ENCODE measurements at places on chromosomes 1 and 21.
A peak's percentile ranks its signal among the peaks of the same experiment; 100 is the strongest.

DNA sequence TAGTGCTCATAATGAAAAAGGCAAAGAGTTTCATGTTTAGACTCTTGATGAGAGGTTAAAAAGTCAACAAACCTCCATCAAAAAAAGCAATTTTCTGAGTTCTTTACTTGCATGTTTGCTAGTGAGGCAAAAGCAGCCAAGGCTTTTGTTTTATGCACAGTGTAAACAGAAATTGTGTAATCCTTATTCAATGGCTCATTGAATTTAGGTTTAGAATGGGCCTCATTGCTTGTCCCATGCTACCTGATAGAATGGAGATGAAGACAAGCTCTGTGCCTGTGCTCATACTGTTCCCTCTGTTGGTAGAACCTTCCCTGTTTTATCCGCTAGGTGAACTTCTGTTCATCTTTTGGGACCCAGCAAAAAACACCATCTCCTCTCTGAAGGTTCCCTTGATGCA is 10.0 kb upstream of the LRRC8D start:
- DNase-seq: no peak

GRCh38 chr1:10186331-10187025 is 23.9 kb upstream of the KIF1B start:
- DNase-seq: no peak

DNA sequence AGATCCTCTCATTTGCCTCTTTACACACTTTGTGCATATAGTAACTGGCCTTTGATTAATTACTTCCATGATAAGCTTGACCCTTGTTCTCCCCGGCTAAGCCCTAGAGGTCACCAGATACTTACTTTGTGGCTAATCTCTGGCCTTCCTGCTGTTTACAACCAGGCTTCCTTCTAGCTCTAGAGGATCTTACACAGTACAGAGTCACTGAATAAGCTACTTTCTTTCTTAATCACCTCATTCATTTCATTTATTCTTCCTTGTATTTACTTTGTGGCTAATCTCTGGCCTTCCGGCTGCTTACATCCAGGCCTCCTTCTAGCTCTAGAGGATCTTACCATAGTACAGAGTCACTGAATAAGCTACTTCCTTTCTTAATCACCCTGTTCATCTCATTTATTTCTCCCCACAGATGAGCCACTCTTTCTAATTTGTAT is 144.3 kb upstream of the C1orf21 start:
- DNase-seq: no peak

DNA sequence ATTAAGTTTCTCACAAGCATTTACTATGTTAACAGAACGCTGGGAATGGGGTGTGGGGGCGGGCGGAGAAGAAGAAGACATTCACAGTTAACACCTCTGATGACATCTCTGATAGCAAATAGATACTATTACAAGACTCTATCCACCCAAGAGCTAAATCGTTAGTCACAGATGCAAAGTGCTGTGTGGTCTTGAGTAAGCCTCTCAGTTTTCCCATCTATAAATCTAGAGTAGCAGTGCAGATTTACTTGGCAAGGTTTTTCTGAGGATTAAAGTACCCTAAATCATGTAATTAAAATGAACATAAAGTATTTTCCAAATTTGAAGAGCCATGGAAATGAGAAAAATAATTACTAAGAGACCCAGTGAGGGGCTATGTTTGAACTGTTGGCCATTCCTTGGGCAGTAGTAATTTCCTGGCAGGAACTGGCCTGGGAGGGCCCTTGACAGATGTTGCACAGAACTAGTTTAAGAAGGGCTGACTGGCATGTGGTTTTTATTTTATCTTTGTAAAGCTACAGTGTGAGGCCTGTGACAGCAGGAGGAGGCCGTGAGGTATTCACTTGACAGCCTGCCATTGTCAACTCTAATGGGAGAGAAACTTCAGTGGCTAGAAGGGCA is 58.7 kb upstream of the APOBEC4 start:
- no peak for DNase-seq

GRCh38 chr1:215888159-215888558 is 321.1 kb downstream of the KCTD3 start:
- no peak for DNase-seq

DNA sequence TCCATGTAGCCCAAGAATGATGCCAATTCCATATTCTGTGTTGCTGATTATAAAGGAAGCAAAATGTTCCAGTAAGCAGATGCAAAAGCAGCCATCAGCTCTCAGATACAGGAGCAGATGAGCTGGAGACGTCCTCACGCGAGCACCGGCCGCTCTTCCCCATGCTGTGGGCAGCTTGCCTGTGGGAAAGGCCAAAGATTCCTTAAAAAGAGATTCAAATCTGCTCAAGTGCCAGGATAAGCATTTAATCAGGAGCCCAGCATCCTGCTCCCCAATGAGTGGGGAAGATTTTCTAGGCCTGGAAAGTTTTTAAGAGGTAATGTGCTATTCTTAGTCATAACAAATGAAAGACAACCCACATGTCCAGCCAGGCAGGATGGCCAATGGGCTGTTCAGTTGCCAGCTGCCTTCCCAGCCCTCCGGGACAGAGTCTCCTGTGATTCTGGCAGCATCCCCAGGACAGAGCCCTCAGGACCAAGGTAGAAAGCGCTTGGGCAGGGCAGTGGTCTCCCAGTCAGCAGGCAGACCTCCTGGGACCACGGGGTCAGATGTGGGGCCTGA is 108.2 kb upstream of the TMPRSS2 start:
- DNase-seq: no peak

DNA sequence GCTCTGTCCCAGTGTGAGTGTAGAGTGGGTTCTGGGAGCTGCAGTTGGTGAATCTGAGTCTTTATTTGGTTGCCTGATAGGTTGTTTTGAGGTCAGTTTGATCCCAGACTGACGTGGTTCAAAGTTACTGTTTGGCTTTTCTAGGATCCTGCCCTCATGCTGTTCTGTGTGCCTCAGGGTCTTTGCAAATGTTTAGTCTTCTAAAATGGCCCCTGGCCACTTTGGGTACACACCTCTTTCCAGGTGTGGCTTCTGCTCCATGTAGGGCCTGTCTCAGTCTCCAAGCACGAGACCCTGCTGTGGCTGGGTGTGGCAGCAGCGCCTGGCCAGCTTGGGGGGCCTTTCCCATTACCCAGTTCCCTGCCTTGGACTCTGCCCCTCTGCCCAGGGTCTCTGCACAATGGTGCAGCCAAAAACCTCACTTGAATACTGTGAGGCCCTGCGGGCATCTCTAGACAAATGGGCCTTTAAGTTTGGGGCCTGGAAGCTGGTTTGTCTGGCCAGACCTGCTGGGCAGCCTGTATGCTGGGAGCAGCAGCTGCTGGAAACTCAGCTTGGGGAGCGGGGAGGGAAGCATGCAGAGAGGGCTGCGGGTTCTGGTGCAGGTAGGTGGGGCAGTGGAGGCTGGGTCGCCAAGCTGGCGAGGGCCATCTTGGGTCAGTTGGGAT is 5.6 kb downstream of the PTPRF start:
- DNase-seq: no peak

DNA sequence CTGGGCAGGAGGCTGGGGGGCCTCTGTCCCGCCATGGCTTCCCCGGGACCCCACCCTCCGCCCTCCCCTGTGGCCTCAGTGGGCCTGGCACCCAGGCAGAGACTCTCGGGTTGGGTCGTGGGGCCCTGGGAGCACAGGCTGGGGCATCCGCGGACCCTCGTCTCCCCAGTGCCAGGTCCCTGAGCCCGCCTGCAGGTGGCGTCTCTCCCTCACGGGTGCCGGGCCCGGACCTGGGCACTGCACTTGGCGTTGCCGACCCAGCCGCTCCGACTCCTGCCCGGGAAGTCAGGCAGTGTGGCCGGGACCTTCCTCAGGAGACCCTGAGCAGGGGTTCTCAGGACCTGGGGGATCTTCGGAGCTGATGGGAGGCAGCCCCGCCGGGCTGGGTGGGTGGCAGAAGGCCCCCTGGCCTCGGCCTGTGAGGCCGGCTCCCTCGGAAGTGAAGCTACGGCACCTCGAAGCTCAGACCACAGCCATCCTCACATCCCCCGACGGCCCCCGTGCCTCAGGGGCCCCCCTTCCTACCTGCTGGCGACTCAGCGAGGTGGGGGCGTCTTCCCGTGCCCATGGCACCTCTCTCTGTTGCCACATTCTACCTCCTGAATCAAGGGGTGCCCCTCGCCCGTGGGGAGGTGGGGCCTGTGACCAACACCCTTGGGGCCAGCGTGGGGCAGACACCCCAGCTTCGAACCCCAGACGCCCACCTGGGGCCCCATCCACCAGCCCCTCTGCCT is 6.4 kb upstream of the C1orf159 start:
- peak; percentile 82 for DNase-seq

DNA sequence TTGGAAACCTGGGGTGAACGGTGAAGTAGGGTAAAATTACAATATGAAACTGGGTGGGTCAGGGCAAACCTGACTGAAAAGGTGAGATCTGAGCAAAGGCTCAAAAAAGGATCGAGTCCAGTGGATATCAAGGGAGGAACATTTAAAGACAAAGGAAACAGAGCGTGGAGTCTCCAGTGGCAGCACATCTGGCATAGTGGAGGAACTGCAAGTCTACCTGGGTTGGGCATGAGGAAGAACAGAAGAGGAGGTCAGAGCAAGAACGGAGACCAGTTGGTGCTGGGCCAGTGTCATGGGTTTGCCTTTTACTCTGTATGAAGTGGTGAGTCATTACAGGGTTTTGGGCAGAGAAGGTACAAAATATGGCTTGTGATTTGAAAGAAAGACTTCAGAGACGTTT is 163.7 kb downstream of the NTPCR start:
- peak; percentile 7 for DNase-seq

GRCh38 chr1:204307334-204307883 is 52.3 kb downstream of the PLEKHA6 start:
- DNase-seq: no peak

- no peak for DNase-seq
These were observed 130.8 kb downstream of the LACTBL1 start for GRCh38 chr1:22841860-22842281.

DNA sequence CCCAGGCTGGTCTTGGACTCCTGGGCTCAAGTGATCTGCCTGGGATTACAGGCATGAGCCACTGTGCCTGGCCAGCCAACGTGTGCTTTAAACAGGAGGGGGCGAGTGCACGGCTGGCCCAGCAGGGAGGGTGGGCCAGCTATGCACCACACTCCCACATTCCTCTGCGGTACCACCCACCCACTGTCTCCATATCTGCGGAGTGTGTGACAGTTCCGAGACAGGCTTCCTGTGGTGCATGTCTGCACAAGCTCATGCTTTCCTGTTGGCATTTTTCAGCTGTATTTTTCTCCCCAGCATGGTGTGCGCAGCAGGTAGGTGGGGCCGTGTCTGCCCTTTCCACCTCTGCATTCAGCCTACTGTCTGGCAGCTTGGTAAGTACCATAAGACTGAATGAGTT is 183.3 kb downstream of the AJAP1 start:
- DNase-seq: no peak

- no peak for DNase-seq
These were observed 38.4 kb upstream of the CD101 start for GRCh38 chr1:116962987-116963639.

GRCh38 chr1:39381839-39382238 is 109.6 kb upstream of the BMP8A start:
- DNase-seq: no peak

- DNase-seq: no peak
These were observed 66.4 kb downstream of the DDAH1 start for GRCh38 chr1:85398391-85399064.

DNA sequence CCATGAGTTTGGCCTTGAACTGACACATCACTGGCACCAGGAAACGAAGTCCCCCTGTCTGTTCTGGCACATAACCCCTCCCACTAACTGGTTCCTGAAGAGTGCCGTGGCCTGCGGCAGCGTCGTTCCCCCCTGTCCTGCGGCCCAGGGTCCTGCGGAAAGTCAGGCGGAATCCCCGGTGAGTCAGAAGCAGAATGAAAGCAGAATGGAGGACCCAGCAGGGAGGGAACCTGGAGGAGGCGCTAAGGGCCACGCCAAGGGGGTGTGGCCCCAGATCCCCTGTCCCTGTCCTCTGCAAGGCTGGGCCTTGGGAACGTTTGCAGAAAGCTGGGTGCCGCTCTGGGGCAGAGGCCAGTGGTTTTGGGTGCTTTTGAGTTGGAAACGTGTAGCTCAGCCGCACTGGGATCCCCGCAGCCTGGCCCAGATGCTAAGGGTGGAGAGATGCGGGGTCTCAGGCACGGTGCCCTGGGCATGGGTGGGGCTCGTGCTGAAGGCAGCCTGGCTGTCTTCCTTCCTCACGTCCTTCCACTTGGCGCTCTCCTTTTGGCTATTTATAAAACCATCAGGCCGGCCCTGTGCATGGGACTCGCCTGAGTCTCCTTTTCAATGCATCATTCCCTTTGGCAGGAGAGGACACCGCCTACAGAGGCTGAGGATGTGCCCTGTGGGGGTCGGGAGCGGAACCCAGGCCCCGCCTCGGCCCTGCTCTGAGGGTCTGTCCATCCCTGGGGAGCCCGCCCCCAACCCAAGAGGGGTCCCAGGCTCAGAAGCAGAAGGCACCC is 36.2 kb downstream of the TP73 start:
- DNase-seq: peak; percentile 77

DNA sequence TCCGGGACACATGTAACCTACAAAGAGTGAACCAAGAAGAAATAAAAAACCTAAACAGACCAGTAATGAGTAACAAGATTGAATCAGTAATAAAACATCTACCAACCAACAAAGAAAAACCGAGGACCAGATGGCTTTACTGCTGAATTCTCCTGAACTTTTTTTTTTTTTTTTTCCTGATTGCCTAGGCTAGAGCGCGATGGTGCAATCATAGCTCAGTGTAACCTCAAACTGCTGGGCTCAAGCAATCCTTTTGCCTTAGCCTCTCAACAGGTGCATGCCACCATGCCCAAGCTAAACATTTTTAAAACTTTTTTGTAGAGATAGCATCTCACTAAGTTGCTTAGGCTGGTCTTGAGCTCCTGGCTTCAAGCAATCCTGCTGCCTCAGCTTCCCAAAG is 11.2 kb upstream of the FGGY start:
- DNase-seq: no peak

DNA sequence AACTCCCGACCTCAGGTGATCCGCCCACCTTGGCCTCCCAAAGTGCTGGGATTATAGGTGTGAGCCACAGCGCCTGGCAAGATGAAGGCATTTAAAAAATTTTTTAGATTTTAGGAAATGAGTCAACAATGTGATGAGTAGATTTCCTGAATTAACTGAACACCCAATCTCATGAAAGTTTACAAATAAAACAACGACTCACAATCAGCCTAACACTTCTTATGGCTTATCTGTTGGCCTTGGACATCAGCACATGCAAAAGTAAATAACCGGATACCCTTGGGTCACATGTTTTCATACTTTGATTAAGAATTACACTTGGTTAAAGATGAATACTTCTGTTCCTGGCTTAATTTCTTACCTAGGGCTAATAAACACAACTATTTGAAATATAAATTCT is 3.0 kb downstream of the GNG12 start:
- DNase-seq: no peak

- DNase-seq: no peak
These were observed 10.2 kb downstream of the EEIG2 start for GRCh38 chr1:108570128-108570527.

- DNase-seq: no peak
These were observed 246.6 kb upstream of the ADGRL2 start for GRCh38 chr1:81554108-81554507.

GRCh38 chr1:54186056-54186455 is 13.8 kb downstream of the CYB5RL start:
- DNase-seq: no peak

GRCh38 chr1:181608386-181608785 is 125.1 kb downstream of the CACNA1E start:
- no peak for DNase-seq

- no peak for DNase-seq
These were observed 23.2 kb upstream of the SLC30A1 start for GRCh38 chr1:211601982-211602670.
